Dermis microvascular lymphatic vessel endothelial cell (primary cell): ENCODE measurements at places on chromosomes 2 and 18. TPM values are rescaled to one million over a fixed set of nuclear protein-coding genes. Genes with fewer than 3 reads are reported as not detected.
A peak's percentile ranks its signal among the peaks of the same experiment; 100 is the strongest.

DNA sequence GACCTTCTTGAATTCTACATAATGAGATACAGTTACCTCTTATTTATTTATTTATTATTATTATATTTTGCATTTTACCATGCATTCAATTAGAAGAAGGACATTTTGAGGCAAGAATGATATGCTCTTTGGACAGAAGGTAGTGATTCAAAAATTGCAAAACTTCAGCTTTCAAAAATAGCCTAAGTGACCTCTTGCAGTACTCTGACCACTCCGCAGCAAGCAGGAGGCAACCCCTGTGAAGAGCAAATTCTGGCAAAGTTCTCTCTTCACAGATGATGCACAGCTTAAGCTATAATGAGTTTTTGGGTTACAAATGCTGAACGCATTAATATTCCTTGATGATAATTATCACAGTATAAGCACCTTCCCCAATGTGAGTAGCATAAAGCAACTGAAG is 170.0 kb downstream of the ZNF521 start:
- no peak for DNase-seq

GRCh38 chr2:133788386-133788785 is 220.1 kb upstream of the NCKAP5 start:
- no peak for DNase-seq

DNA sequence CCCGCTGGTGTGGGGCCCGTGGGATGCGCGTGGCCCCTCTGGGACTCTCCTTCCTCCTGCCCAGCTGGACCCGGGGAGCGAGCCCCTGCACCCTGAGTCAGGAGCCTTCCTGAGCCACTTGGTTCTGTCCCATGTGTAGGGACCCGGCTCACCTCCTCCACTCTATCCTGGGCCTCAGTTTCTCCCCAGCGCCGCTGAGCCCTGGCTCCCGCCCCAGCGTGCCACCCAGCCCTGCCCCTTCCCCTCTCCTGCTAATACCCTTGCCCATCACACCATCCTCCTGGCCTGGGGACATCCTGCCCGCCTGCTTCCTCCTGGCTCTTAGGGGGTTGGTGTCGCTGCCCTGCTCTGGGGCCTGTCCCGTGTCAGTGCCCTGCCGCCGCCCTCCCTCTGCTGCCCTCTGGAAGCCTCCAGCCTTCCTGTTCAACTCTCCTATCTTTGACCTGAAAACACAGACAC is 24.8 kb downstream of the GPC1 start:
- no peak for DNase-seq

DNA sequence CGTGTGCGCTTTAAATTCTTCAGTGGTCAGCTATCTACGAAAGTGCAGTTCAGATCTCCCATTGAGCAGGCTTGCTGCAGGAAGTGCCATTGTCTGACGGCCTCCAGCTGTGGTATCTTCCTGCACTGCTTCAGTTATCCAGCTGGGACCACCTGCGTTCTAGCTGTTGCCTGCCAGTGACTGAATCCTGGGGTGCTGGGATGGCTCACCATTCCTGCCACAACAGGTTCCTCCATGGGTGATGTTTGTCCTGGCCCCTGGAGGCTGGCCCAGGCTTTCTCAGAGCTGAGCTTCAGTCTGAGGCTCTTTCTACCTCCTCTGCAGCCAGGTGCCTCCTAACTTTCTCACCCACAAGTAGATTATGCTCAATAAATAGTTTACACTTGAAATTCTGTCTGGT is 498.5 kb upstream of the HS6ST1 start:
- DNase-seq: no peak

DNA sequence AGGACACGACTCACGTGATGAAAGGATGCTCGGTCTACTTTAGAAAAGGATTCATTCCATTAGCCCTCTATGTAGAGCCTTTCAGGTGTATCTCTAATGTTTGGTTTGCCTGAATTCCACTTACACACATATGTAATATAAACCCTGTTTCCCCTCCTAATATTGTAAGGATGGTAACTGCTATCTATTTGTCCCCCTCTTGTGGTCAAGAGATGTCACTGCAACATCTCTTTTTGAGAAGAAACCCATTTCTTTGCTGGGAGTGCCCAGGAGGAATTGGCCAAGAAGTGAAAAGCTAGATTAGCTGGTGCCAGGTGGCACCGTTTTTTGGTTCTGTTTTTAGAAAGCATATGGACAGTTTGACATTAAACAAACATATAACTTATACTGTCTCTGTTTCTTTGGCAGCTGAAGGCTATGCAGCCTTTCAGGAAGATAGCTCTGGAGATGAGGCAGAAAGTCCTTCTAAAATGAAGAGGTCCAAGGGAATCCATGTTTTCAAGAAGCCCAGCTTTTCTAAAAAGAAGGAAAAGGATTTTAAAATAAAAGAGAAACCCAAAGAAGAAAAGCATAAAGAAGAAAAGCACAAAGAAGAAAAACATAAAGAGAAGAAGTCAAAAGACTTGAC is 41.2 kb downstream of the RALBP1 start:
- DNase-seq: peak; percentile 26

GRCh38 chr2:74617122-74617521 is 31.0 kb downstream of the M1AP start:
- no peak for DNase-seq

GRCh38 chr2:200829258-200829655 is 17.5 kb downstream of the BZW1 start:
- no peak for DNase-seq

- no peak for DNase-seq
Measured at GRCh38 chr2:149021761-149022160, 16.7 kb upstream of the LYPD6B start.

DNA sequence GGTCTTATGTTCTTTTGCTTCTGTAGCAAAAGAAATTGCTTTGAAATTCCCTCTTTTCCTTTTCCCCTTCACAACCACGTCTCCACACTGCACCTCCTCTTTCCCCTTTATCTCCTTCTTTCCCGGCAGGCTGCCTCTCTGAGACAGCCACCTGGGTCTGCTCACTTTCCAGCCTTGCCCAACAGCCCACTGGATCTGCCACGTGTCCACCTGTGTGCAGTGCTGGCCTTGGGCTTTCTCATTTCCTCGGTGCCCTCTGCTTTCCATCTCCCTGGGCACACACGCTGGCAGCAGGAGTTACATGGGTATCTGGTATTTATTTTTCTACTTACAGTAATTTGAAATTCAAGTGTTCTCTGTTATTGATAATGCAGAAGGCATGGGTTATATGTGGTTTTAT is 213.4 kb upstream of the LYPD1 start:
- DNase-seq: no peak

DNA sequence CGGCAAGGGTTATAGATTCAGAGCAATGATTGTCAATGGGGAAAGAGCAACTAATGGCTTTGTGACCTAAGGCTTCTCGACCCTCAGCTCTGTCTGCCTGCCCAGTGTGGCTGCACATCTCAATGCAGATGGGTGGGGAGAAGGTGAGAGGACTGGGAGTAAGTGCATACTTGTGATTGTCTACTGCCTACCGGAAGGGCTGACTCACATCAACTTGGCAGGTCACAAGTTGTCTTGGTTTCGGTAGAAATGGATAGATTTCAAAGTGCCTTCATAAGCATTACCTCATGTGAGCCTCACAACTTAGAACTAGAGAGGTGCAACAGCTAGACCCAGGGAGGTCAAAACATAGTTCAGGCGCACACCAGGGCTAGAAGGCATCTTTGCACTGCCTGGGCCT is 29.4 kb downstream of the STAT1 start:
- DNase-seq: peak; percentile 91

GRCh38 chr2:179460181-179460929 is 195.7 kb upstream of the SESTD1 start:
- DNase-seq: no peak

DNA sequence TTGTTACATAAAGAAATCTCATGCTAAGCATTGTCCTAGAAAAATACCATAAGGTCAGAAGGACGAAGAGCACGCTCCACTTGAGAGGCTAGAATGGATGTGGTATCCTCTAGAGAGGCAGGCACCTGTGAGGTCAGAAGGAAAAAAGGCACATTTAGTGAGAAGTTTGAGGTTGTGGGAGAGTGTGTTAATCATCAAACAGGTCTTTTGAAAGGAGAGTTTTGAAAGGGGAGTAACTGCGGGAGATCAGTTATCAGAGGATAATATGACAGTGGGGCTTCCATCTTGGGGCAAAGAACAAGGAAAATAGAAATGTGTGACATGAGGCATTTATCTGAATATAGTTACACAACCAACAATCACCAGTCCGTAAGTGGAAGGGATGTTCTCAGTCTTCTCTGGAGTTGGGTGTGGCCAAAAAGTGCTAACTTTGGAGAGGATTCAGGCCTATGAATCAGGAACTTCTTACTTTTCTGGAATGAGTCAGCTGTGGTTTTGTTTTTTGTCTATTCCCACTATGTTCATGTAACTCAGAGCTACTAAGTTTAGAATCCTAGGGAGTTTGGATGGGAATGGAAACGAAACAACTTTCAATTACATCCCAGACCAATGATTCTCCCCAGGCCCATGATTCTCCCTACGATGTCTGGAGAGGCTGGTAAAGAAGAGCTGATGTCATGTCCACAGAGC is 451.4 kb upstream of the ST6GAL2 start:
- no peak for DNase-seq

- DNase-seq: no peak
Measured at GRCh38 chr2:101630224-101630949, 67.1 kb upstream of the MAP4K4 start.

DNA sequence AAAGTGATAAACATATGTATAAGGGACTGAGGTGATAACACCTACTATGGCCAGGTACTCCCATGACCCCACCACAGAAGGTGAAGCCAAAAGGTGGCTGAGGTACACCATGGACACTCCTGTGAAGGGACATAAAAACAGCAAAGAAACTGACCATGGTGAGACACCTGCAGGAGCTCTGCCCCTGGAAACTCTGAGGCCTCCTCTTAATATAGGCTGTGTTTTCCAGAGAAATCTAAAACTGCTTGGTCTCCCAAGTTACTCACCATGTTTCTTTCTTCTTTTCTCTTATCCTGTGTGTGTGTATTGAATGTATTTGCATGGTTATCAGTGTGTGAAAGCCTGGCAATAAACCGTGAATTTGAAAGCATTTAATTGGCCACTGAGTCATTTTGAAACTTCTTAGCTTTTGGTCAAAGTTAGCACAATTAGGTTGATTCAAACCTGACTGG is 739.3 kb upstream of the GCFC2 start:
- DNase-seq: no peak

Gene SP140L
- 5.3 and 6.7 TPM in 2 replicates for total RNA-seq

Gene M1AP
- total RNA-seq: not detected in 2 replicates

Gene ABCG8
- not detected in 2 replicates for total RNA-seq

Gene ZNF385B
- not detected in 2 replicates for total RNA-seq

Gene LAMA3
- 6.5 and 7.0 TPM in 2 replicates for total RNA-seq

Gene GRHL1
- 0.26 and 0.76 TPM in 2 replicates for total RNA-seq

Gene ASAP2
- 29.8 and 30.0 TPM in 2 replicates for total RNA-seq

Gene RNU2-63P
- 99.9 TPM in 1 of 2 replicates, not detected in the other for total RNA-seq

Gene RTKN
- total RNA-seq: 18.0 and 32.9 TPM in 2 replicates

Gene MAP4K3
- 10.1 and 11.5 TPM in 2 replicates for total RNA-seq

Gene GAL3ST2
- total RNA-seq: not detected in 2 replicates
